ENCODE measurements at places on chromosomes 2 and 18. TPM values are rescaled to one million over a fixed set of nuclear protein-coding genes. Genes with fewer than 3 reads are reported as not detected.

The COPS9 gene
- polyA plus RNA-seq = 291 TPM

The BOLL gene
- polyA plus RNA-seq = not detected

The PKDCC gene
- 121 TPM for polyA plus RNA-seq

The ACTG2 gene
- 5.6 TPM for polyA plus RNA-seq

The FBXO36 gene
- polyA plus RNA-seq = 0.15 TPM

The ACADL gene
- polyA plus RNA-seq = 2.1 TPM

The ZNF396 gene
- 0.52 TPM for polyA plus RNA-seq

The NDUFB3 gene
- polyA plus RNA-seq = 200 TPM

The DCDC2C gene
- polyA plus RNA-seq = not detected

The C2orf72 gene
- not detected for polyA plus RNA-seq

GRCh38 chr2:201680743-201681142 lies 17.7 kb downstream of the MPP4 start:
- no peaks in the 10 kb centered on the region for H3K36me3 ChIP-seq
- H3K4me3 ChIP-seq = no peak overlapping the region
- H3K27ac ChIP-seq = no peak overlapping the region
- H3K27me3 ChIP-seq = no peaks in the 10 kb centered on the region
- no peak for DNase-seq

DNA sequence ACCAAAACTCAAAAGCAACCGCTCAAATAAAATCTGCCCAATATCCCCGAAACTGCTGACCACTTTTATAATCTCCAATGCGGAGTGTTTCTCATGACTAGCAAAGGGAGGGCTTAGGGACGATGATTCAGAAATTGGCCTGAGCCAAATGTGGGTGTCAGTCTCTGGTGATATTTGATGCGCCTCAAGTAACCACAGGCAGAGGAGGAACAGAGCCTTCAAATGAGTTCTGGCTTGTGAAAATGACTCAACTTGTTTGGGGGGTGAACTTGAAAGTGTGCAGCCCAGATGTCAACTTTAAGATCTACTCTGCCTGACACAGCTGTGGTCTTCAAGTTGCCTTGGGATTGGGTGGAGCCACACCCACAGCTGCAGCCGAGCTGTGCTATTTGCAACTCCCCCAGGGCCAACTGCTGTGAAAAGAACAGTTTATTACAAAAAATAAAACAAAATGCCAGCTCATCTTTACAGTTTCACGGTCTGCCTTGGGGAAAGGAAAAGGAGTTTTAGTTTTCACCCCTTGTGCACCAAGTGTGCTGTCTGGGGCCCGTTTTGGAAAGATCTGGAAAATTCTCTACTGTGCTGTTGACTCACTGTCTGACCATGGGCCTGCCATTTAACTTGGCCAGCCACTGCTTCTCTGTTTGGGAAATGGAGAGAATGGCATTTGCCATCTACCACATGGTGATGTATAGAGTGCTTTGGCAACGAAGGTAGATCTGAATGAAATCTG lies 222.1 kb downstream of the MTX2 start:
- H3K36me3 ChIP-seq = no peaks in the 10 kb centered on the region
- H3K27ac ChIP-seq = peak overlapping the region; percentile 2
- no peak overlapping the region for H3K4me3 ChIP-seq

DNA sequence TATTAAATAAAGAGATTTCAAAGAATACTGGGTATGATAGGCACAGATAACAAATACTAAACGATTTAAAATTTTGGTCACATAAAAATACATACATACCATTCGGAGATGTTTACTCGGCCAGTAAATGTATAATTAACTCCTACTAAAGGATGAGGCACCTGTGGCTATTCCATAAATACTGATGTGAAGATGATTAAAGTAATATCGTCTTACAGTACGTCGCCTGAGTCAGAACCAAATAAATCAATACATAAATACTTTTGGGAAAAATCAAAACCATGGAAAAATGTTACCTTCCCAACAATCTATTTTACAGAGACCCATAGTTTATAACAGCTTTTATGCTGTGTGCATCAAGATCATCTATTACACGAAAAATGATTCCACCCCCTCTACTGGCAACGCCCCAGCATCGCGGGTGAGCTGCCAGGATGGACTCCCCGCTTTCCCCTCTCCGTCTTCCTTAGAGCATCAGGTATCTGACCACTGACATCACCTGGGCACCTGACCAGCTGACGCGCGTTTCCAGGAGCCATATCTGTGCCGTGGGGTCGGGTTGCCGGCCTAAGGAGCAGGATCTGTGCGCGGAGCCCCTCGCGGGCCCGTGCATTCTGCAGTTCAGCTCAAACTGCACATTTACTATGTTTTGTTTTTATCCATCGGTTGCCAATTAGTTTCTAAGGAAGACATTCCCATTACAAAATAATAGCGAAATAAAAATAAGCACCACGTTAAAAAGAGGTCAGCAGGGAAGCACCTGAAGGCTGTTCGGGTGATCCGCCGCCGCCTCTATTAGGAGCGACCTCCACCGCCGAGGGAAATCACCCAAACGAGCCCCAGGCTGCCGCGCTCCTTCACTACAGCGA lies 901 bp downstream of the ICA1L start:
- peak overlapping the region; percentile 84 for H3K27ac ChIP-seq
- peak overlapping the region; percentile 93 for H3K4me3 ChIP-seq
- peak; percentile 60 for DNase-seq
- H3K27me3 ChIP-seq = no peaks in the 10 kb centered on the region

- H3K4me1 ChIP-seq = peaks cover 9% of the 10 kb centered on the region
- no peaks in the 10 kb centered on the region for H3K27me3 ChIP-seq
- peak overlapping the region; percentile 75 for H3K27ac ChIP-seq
- no peaks in the 10 kb centered on the region for H3K36me3 ChIP-seq
- H3K4me3 ChIP-seq = no peak overlapping the region
Measured at GRCh38 chr2:206614811-206615210, 27.5 kb upstream of the FAM237A start.

GRCh38 chr2:160125828-160126227 lies 63.4 kb upstream of the PLA2R1 start:
- no peak for DNase-seq
- H3K4me3 ChIP-seq = no peak overlapping the region
- H3K4me1 ChIP-seq = no peaks in the 10 kb centered on the region
- H3K36me3 ChIP-seq = no peaks in the 10 kb centered on the region
- H3K27ac ChIP-seq = no peak overlapping the region

DNA sequence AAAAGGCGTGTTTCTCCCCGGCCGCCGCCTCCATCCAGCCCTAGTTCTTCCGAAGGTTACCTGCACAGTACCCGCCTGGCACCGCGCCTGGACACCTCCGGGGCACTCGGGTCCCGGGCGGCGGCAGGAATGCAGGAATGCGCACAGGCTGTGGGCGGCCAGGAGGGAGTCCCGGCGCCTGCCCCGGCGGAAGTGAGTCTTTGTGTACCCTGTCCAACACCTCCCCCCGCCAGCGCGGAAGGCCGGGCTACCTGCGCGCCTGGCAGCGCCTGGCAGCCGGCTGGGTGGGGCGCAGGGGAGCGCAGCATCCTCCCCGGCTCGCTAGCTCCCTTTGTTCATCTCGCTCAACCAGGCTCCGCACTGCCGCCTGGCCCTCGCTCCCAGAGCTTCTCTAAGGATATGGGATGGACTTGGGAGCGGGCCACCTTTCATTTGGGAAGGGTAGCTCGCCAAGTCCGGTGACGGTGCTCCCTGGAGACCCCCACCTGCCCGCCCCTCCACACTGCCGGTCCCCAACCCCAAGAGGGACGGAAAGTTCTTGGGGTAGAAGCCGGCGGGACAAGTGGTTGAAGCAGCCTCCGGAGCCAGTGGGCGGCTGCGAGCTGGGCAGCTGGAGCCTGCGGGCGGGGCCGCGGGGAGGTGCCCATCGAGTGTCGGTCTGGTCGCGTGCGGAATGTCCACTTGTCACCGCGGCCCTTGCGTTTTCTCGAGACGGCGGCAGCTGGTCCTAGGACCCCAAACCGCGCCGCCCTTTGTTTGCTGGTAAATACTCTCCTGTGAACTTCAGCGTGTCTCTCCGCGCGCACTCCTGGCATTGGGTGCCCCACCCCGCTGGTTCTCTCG lies 1.2 kb upstream of the ST6GAL2 start:
- peak overlapping the region; percentile 59 for H3K4me3 ChIP-seq
- peak; percentile 15 for DNase-seq
- peaks cover 8% of the 10 kb centered on the region for H3K4me1 ChIP-seq
- no peak overlapping the region for H3K27ac ChIP-seq
- H3K27me3 ChIP-seq = peaks cover 52% of the 10 kb centered on the region

- no peaks in the 10 kb centered on the region for H3K36me3 ChIP-seq
- H3K4me3 ChIP-seq = no peak overlapping the region
- no peaks in the 10 kb centered on the region for H3K27me3 ChIP-seq
- H3K4me1 ChIP-seq = peaks cover 19% of the 10 kb centered on the region
- H3K27ac ChIP-seq = no peak overlapping the region
- no peak for DNase-seq
Measured at GRCh38 chr18:22451796-22452195, 34.1 kb upstream of the CTAGE1 start.

DNA sequence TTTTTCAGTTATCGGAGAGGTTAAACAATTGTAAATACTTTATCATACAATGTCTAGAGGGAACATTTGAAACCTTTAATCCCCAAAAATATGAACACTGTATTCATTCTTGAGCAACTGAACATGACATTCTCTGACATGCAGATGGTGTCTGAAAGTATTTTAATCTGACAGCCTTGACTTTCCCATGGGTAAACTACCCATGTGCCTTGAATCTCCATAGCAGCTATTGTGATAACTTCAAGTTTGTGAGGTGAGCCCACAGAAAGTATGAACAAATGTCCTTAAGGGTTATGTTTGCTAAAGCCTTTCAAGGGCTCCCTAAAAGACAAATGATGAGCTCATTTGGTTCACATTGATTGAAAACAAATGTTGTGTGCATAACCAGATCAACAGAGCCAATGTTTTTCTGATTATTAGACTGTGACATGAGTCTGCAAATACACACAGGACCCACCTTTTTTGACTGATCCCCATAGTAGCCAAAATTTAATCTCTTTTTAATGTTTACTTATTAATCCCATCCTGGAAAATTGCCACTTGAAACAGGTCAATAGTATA lies 1326.0 kb downstream of the LRP1B start:
- H3K27ac ChIP-seq = no peak overlapping the region
- H3K27me3 ChIP-seq = no peaks in the 10 kb centered on the region
- H3K36me3 ChIP-seq = no peaks in the 10 kb centered on the region
